A549 treated with CpdA at 1 μM for 4 hours (cell line): ENCODE measurements at places on chromosomes 2 and 18. TPM values are rescaled to one million over a fixed set of nuclear protein-coding genes. Genes with fewer than 3 reads are reported as not detected.

SLC14A1 gene
- total RNA-seq: 0.05 to 0.26 TPM (median 0.13 TPM) in 3 of 5 replicates, not detected in the others

RAX gene
- total RNA-seq: not detected in 5 replicates

FSIP2 gene
- total RNA-seq: not detected in 5 replicates

C1D gene
- total RNA-seq: 38.9 to 61.6 TPM (median 42.3 TPM) in 5 replicates

ITPRIPL1 gene
- not detected in 5 replicates for total RNA-seq

KCNG2 gene
- total RNA-seq: not detected in 5 replicates

FIGN gene
- 1.3 to 2.6 TPM (median 2.1 TPM) in 5 replicates for total RNA-seq

NMUR1 gene
- total RNA-seq: 0.01 to 0.05 TPM in 2 of 5 replicates, not detected in the others

PHOSPHO2 gene
- 3.0 to 4.2 TPM (median 3.4 TPM) in 5 replicates for total RNA-seq

DSC2 gene
- total RNA-seq: 0.98 to 1.5 TPM (median 1.2 TPM) in 5 replicates

KLHL41 gene
- 0.15 to 0.76 TPM (median 0.45 TPM) in 4 of 5 replicates, not detected in the other for total RNA-seq

GREB1L gene
- 1.3 to 2.6 TPM (median 2.1 TPM) in 5 replicates for total RNA-seq

CCDC85A gene
- total RNA-seq: 0.05 to 0.12 TPM (median 0.10 TPM) in 5 replicates

ASNSD1 gene
- 34.4 to 40.1 TPM (median 36.3 TPM) in 5 replicates for total RNA-seq

CCBE1 gene
- 6.9 to 14.3 TPM (median 8.6 TPM) in 5 replicates for total RNA-seq

FZD7 gene
- total RNA-seq: 5.2 to 7.9 TPM (median 6.9 TPM) in 5 replicates

DSG1 gene
- not detected in 5 replicates for total RNA-seq

GREB1 gene
- 2.4 to 3.1 TPM (median 2.6 TPM) in 5 replicates for total RNA-seq

PSMA8 gene
- total RNA-seq: not detected in 5 replicates

SLC16A14 gene
- 0.83 to 1.5 TPM (median 1.2 TPM) in 5 replicates for total RNA-seq

CNGA3 gene
- not detected in 5 replicates for total RNA-seq

KLHL30 gene
- 0.05 to 0.19 TPM (median 0.07 TPM) in 5 replicates for total RNA-seq

SERPINB3 gene
- total RNA-seq: 0.09 to 0.26 TPM (median 0.17 TPM) in 4 of 5 replicates, not detected in the other

ZNF804A gene
- not detected in 5 replicates for total RNA-seq

CYP27C1 gene
- 3.3 to 6.2 TPM (median 4.4 TPM) in 5 replicates for total RNA-seq

ANKRD62 gene
- total RNA-seq: not detected in 5 replicates
